Spleen (tissue), 13 donors: ENCODE measurements at places on chromosomes 3 and 15.

DNA sequence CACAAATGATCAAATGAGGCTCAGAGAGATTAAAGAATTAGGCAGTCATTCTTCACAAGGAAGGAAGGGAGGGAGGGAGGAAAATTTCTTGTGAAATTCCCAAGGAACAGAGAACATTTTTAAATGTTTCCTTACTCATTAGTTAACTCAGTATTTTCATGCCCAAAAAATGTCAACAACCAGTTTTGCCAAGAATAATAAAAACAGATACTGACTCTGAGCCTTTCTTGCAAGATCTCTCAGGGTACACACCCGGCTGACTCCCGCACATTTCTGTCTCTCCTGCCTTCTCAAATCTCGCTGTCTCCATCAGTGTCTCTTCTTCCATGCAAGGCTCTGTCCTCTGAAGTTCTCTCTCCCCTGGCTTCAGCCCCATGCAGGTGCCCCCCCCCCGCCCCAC lies 265.9 kb downstream of the TJP1 start:
- no peak for DNase-seq
- no peaks in the 10 kb centered on the region for H3K4me1 ChIP-seq
- no peak overlapping the region for H3K27ac ChIP-seq
- H3K4me3 ChIP-seq: no peak overlapping the region

DNA sequence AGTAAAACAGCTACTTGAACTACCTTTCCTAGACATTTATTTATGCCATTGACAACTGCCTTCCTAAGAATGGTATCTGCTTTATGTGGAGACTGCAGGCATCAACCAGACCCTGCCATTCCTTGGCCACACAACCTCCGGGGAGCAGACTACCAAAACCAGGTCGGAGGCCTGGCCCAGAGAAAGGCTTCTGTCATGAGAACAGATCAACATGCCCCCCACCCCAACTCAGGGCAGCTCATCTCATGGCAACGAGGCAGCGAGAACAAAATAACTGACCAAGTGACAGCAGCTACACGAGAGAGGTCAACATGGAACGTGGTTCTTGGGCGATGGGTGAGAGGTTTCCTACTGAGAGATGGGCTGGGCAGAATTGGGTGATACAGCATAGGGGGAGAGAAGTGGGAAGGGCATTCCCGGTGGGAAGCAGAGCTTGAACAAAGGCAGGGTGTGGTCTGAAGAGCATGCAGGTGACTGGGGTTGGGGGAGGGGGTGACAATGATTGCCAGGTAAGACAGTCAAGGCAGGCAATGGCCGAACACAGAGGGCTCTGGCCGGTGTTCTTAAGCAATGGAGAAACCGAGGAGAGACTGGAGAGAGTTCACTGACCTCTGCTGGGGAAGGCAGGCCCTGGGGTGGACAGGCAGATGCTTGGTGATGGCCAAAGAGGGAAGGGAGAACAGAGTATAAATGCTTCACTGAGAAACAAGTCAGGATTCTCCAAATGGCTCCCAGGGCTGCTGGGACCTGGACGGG lies 33.9 kb downstream of the CCDC12 start:
- no peaks in the 10 kb centered on the region for H3K27me3 ChIP-seq
- DNase-seq: peak; percentile 54
- peaks cover 17% of the 10 kb centered on the region for H3K36me3 ChIP-seq
- H3K4me3 ChIP-seq: no peak overlapping the region
- H3K4me1 ChIP-seq: peaks cover 96% of the 10 kb centered on the region

GRCh38 chr3:189142527-189142926 lies 29.2 kb upstream of the TPRG1 start:
- H3K36me3 ChIP-seq: no peaks in the 10 kb centered on the region
- no peaks in the 10 kb centered on the region for H3K27me3 ChIP-seq
- H3K27ac ChIP-seq: no peak overlapping the region
- H3K4me3 ChIP-seq: no peak overlapping the region
- DNase-seq: no peak

DNA sequence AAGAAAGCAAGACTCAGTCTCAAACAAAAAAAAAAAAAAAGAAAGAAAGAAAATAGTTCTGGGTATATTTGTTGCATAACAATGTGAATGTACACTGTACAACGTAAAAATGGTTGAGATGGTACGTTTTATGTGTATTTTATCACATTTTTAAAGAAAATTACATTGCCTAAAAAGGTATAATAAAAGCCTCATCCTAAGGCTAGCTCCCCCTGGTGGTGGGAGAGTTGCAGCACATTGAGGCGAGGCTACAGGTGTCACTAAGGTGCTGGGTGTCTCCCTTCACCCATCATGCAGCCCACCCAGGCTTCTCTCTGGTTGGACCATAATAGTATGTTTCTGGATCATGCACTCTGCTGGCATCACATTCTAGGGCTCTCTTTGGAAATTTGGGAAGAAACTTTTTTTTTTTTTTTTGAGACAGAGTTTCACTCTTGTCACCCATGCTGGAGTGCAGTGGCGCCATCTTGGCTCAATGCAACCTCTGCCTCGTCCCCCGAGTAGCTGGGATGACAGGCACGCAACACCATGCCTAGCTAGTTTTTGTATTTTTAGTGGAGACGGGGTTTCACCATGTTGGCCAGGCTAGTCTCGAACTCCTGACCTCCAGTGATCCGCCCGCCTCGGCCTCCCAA lies 12.4 kb upstream of the RAB11A start:
- no peak overlapping the region for H3K4me3 ChIP-seq
- H3K36me3 ChIP-seq: no peaks in the 10 kb centered on the region
- peaks cover 15% of the 10 kb centered on the region for H3K4me1 ChIP-seq
- H3K27me3 ChIP-seq: no peaks in the 10 kb centered on the region
- DNase-seq: peak; percentile 90

DNA sequence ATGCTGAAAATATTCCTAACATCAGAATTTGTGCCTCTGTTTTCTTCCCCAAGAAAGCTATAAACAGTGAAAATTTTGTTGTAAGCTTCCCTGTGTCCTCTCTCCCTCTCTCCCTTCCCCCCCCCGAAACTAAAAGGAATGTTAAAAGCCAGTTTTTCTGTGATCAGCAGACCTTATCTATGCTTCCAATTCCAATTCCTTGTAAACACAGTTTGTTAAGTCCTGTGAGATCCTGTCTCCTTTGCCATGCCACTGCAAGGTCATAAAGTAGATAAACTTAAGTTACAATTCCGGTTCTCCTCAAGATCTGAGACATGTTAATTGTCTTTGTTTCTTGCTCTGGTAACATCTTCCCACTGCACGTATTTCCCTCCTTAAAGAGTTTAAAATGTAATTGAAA lies 42.9 kb upstream of the DHX36 start:
- H3K4me3 ChIP-seq: no peak overlapping the region
- no peak overlapping the region for H3K27ac ChIP-seq
- no peaks in the 10 kb centered on the region for H3K36me3 ChIP-seq
- H3K27me3 ChIP-seq: no peaks in the 10 kb centered on the region

DNA sequence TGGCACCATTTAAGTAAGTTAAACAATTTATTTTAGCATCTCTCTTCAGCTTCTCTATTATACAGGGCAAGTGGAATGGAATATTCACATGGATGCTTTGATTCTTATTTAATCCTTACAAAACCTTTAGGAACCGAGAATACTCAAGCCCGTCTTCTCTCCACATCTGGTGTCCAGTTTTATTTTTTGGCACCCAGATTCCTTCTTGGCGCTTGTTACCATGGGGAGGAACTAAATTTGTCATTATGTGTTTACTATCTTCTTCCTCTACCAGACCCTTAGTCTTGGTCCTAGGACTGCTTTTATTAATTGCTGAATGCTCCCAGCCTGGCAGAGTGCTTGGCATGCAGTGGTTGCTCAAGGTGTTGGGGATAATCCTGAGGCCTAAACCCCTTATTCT lies 138.8 kb downstream of the CACNA2D3 start:
- H3K27ac ChIP-seq: no peak overlapping the region
- H3K4me3 ChIP-seq: no peak overlapping the region

GRCh38 chr3:40172560-40172959 lies 136.9 kb upstream of the EIF1B start:
- no peak overlapping the region for H3K27ac ChIP-seq
- H3K27me3 ChIP-seq: no peaks in the 10 kb centered on the region
- H3K4me1 ChIP-seq: no peaks in the 10 kb centered on the region
- H3K4me3 ChIP-seq: no peak overlapping the region
- H3K36me3 ChIP-seq: no peaks in the 10 kb centered on the region
- no peak for DNase-seq

DNA sequence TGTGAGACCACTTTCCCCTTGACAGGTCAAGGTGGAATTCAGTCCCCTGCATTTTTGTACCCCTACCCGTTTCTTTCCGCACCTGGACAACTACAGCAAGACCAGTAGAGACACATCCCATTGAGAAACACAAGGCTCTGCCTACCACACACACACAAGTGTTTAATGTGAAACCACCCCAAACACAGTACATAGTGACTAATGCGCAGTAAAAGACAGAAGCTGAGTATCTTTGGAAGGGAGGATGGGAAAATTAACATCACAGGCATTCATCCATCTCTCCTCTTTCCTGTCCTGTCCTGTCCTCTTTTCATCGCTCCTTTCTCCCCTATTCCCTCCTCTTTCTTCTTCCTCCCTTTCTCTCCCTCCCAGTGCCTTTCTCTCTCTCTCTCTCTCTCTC lies 64.8 kb downstream of the SCN11A start:
- no peaks in the 10 kb centered on the region for H3K36me3 ChIP-seq
- H3K4me3 ChIP-seq: no peak overlapping the region
- no peaks in the 10 kb centered on the region for H3K4me1 ChIP-seq
- no peak for DNase-seq

- H3K27me3 ChIP-seq: no peaks in the 10 kb centered on the region
- no peak overlapping the region for H3K27ac ChIP-seq
- DNase-seq: no peak
- no peaks in the 10 kb centered on the region for H3K4me1 ChIP-seq
- no peak overlapping the region for H3K4me3 ChIP-seq
Measured at GRCh38 chr3:167051421-167051820, 328.7 kb downstream of the ZBBX start.

GRCh38 chr3:32412887-32413286 lies 21.2 kb downstream of the CMTM7 start:
- no peaks in the 10 kb centered on the region for H3K27me3 ChIP-seq
- no peak overlapping the region for H3K27ac ChIP-seq
- no peak for DNase-seq
- peaks cover 68% of the 10 kb centered on the region for H3K4me1 ChIP-seq

DNA sequence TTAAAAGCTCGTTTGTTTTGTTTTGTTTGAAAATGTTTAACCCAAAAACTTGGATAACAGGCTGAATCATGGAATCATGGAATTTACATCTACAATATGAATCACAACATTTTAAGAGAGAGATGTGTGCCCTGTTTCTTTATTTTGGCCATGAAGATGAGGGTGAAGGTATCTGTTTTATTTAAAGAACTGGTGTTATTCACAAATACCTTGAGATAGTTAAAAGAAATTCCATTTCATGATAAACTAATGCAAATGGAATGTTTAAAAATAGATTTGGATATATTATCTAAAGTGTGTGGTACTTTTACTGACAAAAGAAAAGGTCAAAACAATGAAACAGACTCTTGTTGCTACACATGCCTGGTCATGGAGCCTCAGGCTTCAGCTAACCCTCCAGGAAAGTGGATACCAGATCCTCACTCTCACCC lies 486.0 kb upstream of the CFAP20DC start:
- H3K27ac ChIP-seq: no peak overlapping the region
- H3K4me3 ChIP-seq: no peak overlapping the region
- no peaks in the 10 kb centered on the region for H3K36me3 ChIP-seq
- no peak for DNase-seq
- no peaks in the 10 kb centered on the region for H3K4me1 ChIP-seq
- H3K27me3 ChIP-seq: no peaks in the 10 kb centered on the region

GRCh38 chr3:44340058-44340395 lies 1.5 kb downstream of the TCAIM start:
- no peak for DNase-seq
- no peaks in the 10 kb centered on the region for H3K27me3 ChIP-seq
- peak overlapping the region; percentile 59 for H3K4me3 ChIP-seq
- H3K4me1 ChIP-seq: no peaks in the 10 kb centered on the region
- H3K36me3 ChIP-seq: no peaks in the 10 kb centered on the region

DNA sequence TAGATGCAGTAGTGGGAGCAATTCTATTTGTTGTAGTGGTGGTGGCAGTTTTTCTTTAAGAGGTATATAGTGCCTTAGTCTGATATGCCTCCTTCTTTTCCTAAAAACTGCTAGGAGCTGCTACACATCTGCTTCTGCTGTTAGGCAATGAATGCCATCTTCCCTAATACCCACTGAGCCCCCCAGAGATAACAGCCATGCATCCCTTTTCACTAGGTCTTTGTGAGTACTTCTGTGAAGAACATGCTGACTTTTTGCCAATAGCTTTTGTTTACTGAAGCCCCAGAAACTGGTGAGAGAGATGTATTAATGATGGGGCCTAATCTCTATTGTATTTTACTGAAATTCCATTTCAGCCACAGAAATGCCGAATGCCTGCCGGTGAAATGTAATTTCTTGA lies 92.6 kb upstream of the CHL1 start:
- no peak for DNase-seq
- no peak overlapping the region for H3K4me3 ChIP-seq
- no peaks in the 10 kb centered on the region for H3K4me1 ChIP-seq
- H3K27me3 ChIP-seq: no peaks in the 10 kb centered on the region

DNA sequence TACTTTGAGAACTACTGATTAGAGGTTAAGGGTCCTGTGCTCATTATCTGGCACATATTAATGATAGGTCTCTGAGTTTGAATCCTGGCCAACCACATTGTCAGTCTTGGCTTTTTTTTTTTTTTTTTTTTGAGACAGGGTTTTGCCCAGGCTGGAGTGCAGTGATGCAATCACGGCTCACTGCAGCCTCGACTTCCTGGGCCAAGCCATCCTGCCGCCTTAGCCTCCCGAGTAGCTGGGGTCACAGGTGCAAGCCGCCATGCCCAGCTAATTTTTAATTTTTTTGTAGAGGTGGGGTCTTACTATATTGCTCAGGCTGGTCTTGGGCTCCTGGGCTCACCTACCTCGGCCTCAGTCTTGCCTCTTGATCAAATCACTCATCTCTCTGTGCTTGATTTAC lies 547 bp upstream of the PCCB start:
- H3K36me3 ChIP-seq: no peaks in the 10 kb centered on the region
- H3K4me3 ChIP-seq: peak overlapping the region; percentile 86
- peak overlapping the region; percentile 93 for H3K27ac ChIP-seq

DNA sequence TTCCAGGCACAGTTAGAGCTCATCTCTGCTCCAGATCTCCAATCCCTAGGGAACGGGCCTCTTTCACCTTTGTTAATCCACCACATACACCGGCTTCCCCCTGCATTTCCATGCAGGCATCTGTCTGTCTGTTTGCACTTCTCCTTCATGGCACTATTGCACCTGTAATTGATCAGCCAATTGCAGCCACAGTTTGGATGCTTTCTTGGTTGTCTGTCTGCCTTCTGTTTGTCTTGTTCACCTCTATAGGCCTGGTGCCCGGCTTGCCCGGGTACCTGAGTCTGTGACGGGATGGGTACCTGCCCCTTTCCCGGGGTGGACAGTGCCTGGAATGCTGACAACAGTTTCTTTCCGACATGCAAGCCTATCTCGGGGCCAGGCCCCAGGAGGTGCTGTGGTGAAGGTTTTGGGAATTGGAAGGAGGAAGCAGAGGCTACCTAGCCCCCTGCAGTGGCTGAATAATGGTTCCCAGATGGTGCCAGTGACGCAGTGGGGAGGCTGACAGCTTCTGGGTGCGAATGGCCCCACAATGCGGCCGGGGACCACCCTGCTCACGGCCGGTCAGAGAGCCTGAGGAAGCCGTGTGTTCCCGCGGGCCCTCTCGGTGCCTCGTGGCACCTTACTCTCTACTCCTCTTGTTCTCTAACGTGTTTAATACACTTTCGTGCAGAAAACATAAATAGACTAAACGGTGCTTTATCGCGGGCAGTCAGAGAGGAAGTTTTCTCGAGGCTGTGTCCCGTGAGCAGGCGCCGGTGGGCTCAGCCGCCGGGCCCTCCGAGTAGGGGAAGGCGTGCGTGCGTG lies 31.3 kb upstream of the RAB6B start:
- no peaks in the 10 kb centered on the region for H3K36me3 ChIP-seq
- DNase-seq: no peak
- peaks cover 23% of the 10 kb centered on the region for H3K27me3 ChIP-seq
- peaks cover 18% of the 10 kb centered on the region for H3K4me1 ChIP-seq
- no peak overlapping the region for H3K27ac ChIP-seq
